Pons (tissue), 1 donor: ENCODE measurements at places on chromosomes 1 and 21.
A peak's percentile ranks its signal among the peaks of the same experiment; 100 is the strongest.

DNA sequence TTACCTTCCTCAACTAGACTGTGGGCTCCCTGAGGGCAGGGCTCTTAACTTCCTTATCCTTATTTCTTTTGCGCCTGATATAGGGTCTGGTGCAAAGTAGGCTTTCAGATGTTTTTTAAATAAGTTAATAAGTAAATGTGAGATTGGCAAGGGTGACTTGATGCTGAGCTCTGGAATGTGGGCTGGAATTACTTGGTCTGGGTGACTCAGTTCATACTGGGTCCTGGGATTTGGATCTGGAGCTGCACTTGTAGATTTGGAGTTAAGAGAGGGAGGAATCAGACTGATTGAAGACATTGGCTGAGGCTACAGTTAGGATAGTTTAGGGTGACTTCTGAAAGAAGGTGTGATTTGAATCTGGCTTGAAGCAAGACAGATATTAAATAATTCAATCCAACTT, 190.9 kb downstream of the GIPC2 start:
- no peak for DNase-seq

- no peak for DNase-seq
These were observed 100.4 kb upstream of the BRINP3 start for GRCh38 chr1:190578017-190578416.

DNA sequence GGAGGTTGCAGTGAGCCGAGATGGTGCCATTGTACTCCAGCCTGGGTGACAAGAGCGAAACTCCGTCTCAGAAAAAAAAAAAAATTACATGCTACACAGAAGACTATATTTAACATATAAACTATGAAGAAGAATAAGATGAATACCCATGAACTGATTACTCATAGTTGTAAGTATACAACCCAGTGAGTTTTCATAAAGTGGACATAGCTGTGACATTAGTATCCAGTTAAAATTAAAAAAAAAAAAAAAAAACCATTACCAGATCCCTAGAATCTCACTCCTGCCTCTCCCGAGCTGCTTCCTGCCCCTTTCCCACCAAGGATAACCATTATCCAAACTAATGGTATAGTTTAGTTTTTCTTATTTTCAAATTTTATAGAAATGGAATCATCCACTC, 37.4 kb downstream of the UBE4B start:
- no peak for DNase-seq

DNA sequence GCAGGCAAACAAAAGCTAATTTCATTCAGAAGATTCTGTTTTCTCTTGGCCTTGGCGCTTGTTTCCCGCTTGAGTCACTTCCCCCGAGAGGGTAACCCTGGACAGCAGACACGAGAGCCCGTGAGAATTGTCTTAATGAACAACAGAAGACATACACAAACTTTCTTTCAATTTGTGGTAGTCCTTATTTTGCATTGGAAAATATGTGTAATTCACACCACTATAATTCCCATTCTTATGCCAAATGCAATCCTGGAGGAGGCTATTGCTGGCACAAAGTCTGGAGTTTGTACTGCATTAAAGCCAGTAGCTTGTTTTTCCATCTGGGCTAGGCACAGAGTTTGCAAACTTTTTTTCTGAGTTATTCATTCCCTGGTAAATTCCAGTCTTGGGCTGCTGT, 109.8 kb upstream of the IVNS1ABP start:
- DNase-seq = no peak

DNA sequence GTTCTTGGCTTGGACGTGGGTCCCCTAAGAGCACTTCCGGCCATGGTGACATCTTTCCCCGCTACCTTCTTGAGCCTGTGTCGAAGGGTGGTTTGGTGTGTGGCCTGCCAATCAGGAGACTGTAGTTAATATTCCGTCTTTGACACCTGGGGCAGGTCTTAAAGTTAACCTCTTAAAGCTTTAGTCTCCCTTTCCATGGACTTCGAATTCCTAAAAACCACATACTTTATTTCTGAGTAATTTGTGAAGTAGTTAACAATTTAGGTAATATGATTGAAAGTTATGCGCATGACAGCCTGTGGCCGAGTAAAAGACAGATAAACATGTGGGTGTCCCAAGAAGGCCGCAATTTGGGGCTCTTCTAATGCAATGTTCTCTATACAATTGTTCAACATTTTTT, 10.2 kb upstream of the RAB29 start:
- no peak for DNase-seq

GRCh38 chr1:206508130-206508889, 979 bp downstream of the RASSF5 start:
- DNase-seq = no peak

DNA sequence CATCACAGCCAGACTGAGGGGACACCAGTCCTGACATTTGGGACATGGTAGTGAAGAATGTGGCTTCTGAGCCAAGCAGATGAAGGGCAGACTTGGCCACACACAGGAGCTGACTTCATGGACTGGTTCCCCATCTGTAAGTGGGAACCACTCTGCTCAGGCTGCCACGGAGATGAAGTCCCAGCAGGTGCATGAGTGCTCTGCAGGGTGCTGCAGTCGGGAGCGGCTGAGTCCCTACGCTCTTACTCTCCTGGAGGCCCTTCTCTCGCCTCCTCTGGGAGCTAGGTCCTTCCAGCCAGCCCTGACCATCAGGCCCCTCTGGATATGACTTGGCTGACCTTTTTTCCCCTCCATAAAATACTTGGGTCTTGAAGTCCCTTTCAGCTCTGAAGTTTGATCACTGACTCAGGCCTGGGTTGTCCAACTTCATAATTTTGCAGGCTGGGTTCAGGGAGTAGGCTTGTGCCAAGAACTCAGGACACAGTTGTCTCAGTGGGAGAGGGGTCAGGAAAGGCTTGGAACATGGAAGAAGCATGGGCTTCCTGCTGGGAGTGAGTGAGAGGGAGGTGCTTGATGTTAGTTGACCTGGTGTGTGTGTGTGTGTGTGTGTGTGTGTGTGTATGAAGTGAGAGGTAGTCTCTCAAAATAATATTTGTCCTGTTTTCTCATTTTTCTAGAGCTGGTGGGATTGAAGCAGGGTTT, 21.0 kb upstream of the EPS8L3 start:
- no peak for DNase-seq

DNA sequence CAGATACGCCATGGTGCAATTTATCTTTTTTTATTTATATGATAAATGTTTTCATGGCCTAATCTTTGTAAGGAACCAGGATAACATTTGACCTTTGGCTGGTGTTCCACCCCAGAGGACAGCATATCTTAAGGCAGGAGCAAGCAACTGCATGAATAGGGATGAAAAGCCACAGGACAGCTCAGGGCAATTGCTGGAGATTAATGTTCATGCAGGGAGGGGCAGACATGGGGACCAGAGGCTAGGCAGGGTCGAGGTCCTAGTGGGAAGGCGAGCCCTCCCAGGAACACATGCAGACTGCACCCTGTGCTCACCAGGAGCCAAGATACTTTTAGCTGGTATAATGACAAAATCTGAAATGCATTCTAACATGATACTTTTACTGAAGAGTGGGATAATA, 74.4 kb upstream of the HAO2 start:
- DNase-seq = no peak

DNA sequence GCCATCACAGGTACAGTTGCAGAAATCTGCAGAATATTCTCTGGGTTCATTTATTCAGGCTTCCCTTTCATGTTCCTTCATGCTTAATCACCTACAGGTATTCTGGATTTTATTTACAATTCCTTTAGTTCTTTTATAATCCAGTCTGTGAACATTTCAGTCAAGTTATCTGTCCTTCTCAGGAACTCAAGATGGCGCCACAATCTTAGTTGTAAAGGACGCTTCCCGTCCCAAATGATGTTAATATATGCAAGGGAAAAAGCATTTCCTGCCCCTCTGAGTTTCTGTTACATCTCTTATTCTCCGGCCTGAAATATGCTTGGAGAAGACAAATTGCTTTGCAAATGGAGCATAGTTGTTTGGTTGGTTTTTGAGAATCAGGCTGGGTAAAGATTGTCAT, 19.3 kb downstream of the F3 start:
- peak; percentile 53 for DNase-seq

GRCh38 chr1:165376041-165376810, 19.7 kb upstream of the LMX1A start:
- peak; percentile 73 for DNase-seq

GRCh38 chr1:26177182-26177684, at the start of gene CNKSR1:
Gene CNKSR1 (plus strand): TSS chr1:26177491. CDS start chr1:26177548, 57 bp downstream.
- DNase-seq = no peak
